ENCODE measurements at places on chromosomes 2 and 18.

GRCh38 chr18:72542342-72542741, 1.8 kb downstream of the CBLN2 start:
- no peak for DNase-seq

DNA sequence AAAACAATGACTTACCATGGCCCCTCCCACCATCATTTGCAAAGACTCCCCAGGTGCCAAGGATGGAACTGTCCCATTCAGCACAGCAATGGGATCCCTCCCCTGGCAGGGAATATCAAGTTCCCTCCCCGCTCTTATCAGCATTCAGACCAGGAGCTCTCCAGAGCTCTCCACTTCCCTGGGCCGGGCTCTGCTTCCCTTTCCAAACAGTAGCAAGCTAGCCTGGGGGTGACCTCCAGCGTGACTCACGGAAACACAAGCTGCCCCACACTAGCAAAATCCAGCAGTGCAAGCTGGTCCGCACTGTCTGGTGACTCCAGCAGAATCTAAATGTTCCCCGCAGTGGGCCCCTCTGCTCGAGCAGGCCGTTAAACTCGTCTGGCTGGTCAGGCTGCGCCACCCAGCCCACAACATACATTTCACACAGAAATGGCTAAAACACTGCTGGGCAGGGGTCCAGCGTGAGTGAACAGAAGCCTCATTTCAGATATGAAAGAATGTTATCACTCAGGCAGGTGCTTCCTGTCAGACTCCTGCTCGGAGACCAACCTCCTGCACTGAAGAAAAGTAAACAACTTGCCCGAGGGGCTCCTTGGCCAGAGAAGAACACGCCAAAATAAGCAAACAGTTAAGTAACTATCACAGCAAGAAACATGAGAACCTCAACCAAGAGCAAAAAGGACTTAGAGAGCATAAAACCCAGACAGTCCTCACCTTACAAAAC, 33.9 kb downstream of the STAT1 start:
- DNase-seq, result no peak

- no peak for DNase-seq
Observed at GRCh38 chr2:205375461-205376448, 306.5 kb upstream of the NRP2 start.

GRCh38 chr2:6077585-6077984, 385.4 kb downstream of the SOX11 start:
- DNase-seq, result no peak

GRCh38 chr2:156397229-156397628, 39.0 kb upstream of the GPD2 start:
- DNase-seq, result no peak

Measured in activated T-cell treated with anti-CD3 and anti-CD28 coated beads for 24 hours (primary cell).